ENCODE measurements at places on chromosomes 3 and 15.
A peak's percentile ranks its signal among the peaks of the same experiment; 100 is the strongest.

GRCh38 chr3:21912711-21913110 lies 161.7 kb upstream of the ZNF385D start:
- DNase-seq, result no peak

DNA sequence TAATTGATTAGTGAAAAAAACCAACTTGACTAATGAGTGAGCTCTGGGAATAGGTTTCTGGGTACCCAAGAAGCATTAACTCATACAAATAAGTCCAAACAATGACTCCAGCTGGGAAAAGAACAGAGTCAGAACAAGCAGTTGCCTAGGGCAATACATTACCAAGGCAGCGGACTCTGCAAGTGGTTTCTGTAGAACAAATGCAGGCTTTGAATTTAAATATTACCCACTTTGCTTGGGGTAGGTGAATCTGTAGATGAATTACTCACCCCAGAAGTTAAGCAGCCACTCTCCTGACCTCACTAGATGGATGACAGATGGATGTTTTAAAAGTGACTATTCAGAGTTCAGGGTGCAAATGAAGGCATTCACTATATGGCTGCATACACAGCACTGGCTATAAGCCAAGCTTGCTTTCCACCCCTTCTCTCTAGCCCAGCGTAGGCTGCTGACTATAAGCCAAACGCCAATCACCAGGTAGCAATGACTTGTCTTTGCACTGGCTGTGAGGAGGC lies 73.1 kb upstream of the BHLHE40 start:
- peak; percentile 81 for DNase-seq

- DNase-seq, result no peak
Observed at GRCh38 chr3:54899273-54899672, 28.6 kb downstream of the LRTM1 start.

DNA sequence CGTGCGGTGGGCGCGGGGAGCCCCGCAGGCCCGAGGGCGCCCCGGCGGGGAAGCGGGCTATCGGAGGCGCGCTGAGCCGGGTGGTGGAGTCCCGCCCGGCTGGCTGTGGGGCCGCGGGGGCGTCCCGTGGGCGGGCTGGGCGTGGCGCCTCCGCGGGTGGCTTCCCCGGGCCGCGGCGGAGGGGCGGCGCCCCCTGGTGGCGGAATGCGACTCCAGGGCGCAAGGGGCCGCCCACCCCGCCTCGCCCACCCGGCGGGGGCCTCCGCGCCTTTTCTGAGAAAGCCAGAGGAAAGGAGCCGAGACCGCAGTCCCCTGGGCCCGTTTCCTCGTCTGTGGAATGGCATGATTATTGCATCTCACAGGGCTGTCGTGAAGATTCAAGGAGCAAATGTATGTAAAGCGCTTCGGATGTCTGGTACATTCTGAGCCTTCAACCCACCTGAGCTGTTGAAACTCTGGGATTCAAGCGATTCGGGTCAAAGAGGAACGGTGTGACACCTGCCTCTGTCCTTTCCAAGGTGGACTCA lies 31.9 kb upstream of the RAB6B start:
- peak; percentile 69 for DNase-seq

GRCh38 chr15:92495446-92495845 lies 101.8 kb downstream of the ST8SIA2 start:
- no peak for DNase-seq

DNA sequence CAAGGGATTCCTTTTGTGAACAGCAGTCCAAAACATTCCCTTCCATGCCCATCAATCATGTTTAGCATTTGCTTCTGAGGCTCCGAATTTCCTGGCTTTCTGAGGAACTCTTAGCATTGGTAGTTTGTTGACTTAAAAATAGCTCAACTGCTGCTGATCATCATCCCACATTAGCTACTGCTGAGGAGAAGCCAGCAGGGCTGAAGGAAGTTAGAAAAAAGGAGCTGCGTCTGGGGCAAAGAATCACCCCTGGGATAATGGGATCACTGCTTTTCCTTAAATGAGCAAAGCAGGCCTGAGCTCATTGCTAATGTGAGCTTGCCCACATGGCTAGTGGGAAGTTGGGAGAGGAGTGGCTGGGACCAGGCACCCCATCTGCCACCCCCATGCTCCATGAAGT lies 39.8 kb downstream of the CYP19A1 start:
- no peak for DNase-seq

- no peak for DNase-seq
Observed at GRCh38 chr3:134896696-134897095, 101.6 kb downstream of the EPHB1 start.

- no peak for DNase-seq
Observed at GRCh38 chr3:63168179-63168578, 109.9 kb upstream of the SYNPR start.

GRCh38 chr3:55664387-55664786 lies 177.3 kb upstream of the WNT5A start:
- peak; percentile 61 for DNase-seq

DNA sequence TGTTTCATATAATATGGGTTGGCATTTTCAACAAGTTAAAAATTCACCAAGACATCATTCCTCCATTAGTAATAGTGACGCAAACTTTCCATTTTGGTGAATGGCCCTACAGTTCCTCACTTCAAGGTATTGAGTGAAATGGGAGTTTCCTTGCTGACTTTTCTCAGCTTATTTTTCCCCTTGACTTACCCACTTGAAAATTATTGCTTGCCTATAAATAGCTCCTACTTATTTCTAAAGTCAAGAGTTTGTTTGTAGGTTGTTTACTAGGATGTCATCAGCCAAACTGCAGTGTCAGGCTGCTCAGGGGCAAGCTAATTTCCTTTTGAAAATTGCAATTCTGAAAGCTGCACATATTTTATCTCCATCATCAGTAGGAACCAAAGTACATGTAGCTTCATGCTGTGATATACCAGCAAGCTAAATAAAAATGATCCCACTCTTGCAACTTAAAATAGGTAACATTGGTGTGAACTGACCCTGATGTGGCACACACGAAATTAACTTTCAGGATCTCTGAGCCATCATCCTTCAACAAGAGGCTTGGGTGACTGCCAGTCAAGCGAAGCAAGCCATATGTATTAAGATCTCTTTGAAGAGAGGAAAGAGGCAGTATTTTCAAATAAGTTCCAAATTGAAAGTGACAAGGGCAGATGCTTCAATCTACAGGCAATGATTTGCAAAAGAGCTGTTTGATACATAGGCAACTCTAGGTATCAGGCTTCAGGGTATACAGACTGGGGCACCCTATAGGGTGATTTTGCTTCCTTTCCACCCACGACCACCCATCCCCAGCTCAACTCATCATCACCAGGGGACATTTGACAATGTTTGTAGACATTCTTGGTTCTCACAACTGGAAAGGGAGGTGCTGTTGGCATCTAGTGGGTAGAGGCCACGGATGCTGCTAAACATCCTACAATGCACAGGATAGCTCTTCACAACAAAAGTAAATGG lies 66.8 kb upstream of the RASGRP1 start:
- DNase-seq, result no peak

DNA sequence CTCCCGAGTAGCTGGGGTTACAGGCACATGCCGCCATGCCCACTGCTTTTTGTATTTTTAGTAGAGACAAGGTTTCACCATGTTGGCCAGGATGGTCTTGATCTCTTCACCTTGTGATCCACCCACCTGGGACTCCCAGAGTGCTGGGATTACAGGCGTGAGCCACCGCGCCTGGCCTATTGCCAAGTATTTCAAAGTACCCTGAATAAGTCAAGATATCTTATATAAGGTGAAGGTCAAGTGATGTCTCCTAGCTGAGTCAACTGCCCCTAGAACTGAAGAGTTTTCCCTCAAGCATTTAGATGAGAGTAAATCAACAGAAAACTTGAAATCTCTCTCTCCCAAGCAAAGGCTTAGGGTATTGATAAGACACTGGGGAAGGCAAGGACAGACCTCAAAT lies 63.9 kb downstream of the RPL22L1 start:
- DNase-seq, result no peak
